ENCODE measurements at places on chromosomes 13 and 19. TPM values are rescaled to one million over a fixed set of nuclear protein-coding genes. Genes with fewer than 3 reads are reported as not detected.
A peak's percentile ranks its signal among the peaks of the same experiment; 100 is the strongest.

DNA sequence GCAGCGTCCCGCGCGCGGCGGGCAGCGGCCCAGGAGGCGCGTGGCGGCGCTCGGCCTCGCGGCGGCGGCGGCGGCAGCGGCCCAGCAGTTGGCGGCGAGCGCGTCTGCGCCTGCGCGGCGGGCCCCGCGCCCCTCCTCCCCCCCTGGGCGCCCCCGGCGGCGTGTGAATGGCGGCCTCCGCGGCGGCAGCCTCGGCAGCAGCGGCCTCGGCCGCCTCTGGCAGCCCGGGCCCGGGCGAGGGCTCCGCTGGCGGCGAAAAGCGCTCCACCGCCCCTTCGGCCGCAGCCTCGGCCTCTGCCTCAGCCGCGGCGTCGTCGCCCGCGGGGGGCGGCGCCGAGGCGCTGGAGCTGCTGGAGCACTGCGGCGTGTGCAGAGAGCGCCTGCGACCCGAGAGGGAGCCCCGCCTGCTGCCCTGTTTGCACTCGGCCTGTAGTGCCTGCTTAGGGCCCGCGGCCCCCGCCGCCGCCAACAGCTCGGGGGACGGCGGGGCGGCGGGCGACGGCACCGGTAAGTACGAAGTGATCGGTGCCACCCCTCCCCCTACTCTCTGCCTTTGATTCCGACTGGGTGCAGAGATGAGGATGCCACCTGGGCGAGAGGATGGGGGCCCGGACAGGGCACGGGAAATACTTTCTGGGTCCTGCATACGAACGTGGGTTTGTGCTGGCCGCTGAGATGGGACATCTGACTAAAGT lies 874 bp downstream of the TRIM28 start:
- DNase-seq = peak; percentile 78

DNA sequence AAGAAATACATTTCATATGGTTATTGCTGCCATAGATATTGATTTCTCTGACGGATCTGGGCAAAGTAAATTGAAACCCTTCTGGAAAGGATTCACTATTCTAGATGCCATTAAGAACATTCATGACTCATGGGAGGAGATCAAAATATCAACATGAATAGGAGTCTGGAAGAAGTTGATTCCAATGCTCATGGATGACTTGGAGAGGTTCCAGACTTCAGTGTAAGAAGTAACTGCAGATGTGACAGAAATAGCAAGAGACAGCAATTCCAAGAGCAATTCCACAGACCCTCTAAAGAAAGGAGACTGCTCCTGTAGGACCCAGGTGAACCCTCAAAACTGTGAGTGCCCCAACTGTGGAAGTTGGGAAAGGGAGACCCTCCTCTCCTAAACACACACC lies 30.9 kb upstream of the KCTD12 start:
- DNase-seq = no peak

GRCh38 chr19:18419699-18420460 lies 682 bp downstream of the SSBP4 start:
- DNase-seq = peak; percentile 77

Gene CDC16
- 48.7 TPM for total RNA-seq

- no peak for DNase-seq
Measured at GRCh38 chr19:3298853-3299449, 67.4 kb upstream of the NFIC start.

DNA sequence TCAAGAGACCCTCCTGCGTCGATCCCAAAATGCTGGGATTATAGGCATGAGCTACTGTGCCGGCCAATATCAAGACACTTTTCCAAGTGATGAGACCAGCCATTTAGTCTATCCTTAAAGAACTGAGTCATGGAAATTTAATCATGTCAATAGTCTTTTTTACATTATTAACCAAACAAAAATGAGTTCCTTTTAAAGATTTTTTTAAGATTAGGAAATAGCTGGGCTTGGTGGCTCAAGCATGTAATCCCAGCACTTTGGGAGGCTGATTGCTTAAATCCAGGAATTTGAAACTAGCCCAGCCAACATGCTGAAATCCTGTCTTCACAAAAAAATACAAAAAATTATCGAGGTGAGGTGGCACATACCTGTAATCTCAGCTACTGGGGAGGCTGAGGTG lies 16.7 kb upstream of the ZNF564 start:
- no peak for DNase-seq

Gene RABAC1
- total RNA-seq = 167 TPM

DNA sequence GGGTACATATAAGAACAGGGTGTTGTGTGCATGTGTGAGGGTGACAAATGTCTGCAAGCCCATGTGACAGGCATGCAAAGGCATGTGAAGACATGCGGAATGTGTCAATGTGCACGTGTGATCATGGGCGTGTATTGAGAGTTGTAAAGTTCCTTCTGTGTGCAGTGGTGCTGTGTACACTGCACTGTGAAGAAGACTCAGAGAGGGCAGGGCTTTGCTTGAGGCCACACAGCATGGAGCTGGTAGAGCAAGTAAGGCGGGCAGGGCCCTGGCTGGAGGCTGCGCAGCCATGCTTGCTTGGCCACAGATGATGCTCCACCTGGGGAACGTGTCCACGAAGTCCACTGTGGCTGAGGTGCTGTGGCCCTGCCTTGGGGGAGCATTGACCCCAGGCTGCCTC lies 66.8 kb downstream of the PTPRS start:
- DNase-seq = no peak

- DNase-seq = no peak
Measured at GRCh38 chr19:38819231-38819920, 6.6 kb upstream of the LGALS4 start.

DNA sequence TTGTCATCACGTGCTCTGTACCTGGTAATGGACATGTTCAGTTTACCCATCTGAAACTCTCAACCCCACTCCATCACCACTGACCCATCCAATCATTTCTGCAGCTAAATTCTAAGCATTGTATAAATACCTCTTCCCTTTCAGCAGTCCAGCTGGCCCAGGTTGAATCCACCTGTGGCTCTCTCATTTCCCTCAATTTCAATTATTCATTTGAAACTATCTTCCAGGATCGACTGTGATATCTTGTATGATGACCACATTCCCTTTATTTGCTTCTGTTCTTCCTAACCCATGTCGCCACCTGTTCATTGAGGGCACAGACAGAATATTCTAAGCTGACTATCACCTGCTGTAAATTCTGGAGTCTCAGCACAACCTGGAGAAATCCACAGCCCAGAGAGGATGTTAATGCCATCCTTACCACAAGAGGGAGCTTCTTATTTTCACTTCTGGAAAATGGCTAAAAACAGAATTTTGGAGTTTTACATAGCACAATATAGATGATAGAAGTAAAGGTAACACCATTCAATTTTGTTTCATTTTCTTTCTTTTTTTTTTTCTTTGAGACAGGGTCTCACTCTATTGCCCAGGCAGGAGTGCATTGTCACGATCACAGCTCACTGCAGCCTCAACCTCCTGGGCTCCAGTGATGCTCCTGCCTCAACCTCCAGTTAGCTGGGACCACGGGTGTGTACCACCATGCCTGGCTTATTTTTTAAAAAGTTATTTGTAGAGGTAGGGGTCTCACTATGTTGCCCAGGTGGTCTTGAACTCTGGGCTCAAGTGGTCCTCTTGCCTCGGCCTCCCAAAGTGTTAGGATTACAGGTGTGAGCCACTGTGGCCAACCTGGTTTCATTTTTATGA lies 38.6 kb downstream of the ZNF823 start:
- peak; percentile 54 for DNase-seq

DNA sequence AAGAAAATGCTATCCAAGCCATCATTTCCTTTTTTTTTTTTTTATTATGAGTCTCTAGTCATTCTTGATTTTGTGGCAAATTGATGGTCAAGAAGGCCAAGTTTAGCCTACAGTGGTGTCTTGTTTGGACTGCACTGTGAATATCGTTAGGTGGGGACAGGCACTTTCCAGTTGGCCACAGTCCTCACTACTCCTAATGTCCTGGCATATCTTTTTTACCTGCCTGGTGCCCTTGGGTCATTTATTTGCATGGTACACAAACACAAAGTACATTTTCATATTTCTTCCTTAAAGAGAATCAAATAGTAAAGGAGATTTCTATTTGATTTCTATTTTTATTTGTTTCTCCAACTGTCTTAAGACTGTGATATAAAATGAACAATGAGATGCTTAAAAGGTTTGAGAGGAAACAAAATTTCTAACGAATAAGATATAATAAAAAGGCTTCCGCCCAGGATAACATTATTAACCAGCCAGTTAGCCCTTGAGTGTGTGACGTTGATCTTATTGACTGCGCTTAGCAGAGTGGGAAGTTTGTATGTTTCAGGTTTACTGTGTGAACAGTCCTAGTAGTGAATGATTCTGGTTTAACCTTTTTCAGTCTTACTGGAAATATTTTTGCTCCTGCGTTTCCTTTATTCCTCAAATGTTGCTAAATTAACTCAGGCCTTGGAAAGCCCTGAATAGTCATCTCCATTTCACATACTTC lies 312.0 kb downstream of the ATP8A2 start:
- no peak for DNase-seq

DNA sequence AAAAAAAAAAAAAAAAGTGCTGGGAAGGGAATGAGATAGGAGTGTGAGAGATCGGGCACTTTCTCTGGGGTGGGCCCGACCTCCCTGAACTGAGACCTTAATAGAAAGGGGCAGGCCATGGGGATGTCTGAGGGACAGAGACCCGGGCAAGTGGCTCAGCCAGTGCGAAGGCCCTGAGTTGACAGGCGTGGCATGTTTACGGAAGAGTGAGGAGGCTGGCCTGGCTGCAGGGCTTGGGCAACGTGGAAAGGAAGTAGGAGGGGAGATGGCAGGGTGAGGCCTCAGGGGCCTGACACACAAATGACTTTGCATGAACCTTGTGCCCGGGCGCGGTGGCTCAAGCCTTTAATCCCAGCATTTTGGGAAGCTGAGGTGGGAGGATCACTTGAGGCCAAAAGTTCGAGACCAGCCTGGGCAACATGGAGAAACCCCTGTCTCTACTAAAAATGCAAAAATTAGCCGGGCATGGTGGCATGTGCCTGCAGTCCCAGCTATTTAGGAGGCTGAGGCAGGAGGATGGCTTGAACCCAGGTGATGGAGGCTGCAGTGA lies 13.9 kb downstream of the FCHO1 start:
- DNase-seq = no peak

DNA sequence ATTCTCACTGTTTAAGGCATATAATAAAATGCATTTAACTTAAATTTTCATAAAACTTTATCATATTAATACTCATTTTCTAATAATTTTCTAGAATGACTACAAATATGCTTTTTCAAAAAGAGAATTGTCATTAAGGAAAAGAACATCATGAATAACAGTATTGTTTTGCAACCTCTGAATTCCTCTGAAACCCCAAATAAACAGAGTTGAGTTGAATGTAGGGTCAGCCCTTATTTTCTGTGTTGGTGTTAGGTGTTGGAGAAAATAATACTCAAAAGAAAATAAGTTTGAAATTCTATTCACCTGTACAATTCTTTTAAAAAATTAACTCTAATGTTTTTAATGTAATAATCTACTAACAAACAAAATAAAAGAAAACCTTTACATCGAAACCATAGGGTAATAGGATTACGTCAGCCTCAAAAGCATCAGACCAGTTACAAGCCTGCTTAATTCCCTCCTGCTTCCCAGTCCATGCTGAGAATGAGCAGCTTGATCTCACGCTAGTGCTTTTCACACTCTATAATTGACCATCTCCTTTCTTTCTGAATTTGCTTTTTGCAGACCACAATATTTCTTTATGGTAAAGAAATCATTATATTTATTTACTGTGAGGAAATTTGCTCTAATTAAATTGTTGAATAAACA lies 160.9 kb downstream of the PCDH9 start:
- DNase-seq = no peak

Gene CYTH2
- total RNA-seq = 74.8 TPM

Measured in OCI-LY7 (cell line).